ENCODE measurements at places on chromosomes 16 and 17.

DNA sequence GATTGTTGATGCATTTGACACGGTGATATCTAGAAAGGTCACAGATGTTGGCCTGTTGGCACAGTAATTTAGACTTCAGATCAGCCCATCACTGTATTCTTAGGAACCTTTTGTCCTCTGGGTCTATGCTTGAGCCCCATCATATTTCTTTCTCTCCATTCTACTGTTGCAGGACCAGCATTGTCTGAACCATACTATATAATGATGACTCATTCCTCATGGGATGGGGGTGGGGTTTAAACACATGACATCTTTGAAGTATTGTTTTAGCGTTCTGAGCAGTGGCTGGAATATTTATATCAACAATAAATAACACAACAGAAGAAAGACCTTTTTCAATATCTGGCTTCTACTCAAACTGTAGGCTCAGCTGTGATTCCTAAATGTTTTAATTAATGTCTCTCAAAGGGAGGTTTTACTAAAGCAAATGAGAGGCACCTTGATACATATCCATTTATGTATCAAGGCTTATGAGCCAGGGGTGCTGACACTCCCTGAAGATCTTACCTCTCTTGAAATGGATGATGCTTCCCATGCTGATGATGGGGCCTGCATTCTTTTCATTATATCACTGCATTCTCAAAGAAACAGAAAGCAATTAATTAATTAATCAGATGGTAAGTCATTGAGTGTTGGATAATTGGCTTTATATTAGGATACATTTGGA is 379.0 kb upstream of the GOT2 start:
- DNase-seq = peak; percentile 5

GRCh38 chr16:81190667-81191066 is 47.8 kb upstream of the BCO1 start:
- DNase-seq = peak; percentile 70

GRCh38 chr17:74212913-74213791 is at the start of gene TTYH2:
TSS of gene TTYH2 (plus strand) at chr17:74213571. CDS start at chr17:74213588, 17 bp downstream.
- DNase-seq = peak; percentile 90

- DNase-seq = peak; percentile 93
Measured at GRCh38 chr17:48241131-48241591, 133.6 kb downstream of the SNX11 start.

DNA sequence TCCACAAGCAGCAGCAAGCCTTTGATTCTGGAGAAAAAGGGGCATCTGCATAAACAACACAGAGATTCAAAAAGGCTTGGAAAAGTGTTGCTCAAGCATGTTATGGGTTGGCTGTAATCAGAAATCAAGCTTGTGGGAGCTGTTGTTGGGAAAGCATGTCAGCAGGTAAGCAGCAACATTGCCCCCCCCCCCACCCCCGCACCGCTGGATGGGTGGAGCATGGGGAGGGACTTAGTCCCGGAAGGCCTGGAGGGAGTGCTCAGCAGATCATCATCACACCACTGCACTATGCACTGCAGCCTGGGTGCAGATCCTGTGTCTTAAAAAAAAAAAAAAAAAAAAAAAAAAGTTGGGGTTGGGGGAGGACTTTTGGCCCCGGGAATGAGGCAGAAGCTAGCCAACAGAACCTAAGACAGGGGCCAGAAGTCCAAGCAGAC is 16.8 kb upstream of the AKAP1 start:
- no peak for DNase-seq

DNA sequence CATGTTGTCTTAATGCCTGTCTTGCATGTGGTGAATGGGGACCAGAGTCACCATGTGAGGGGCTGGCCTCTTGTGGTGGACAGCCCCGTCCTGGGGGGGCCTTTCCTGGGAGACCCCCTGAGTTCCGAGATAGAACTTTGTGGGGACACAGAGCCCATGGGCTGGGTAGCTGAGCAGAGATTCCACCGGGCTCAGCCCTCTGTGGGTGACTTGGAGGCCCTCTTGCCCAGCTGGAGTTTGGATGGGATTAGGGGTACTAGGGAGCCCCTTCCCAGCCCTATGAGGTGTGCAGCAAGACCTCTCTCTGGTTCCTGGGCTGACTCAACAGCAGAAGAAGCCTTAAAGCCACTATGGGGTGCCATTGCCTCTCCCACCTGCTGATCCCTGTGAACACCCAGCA is 38.1 kb downstream of the MRC2 start:
- no peak for DNase-seq

- peak; percentile 85 for DNase-seq
Measured at GRCh38 chr17:82338858-82339633, 5.5 kb upstream of the SECTM1 start.

DNA sequence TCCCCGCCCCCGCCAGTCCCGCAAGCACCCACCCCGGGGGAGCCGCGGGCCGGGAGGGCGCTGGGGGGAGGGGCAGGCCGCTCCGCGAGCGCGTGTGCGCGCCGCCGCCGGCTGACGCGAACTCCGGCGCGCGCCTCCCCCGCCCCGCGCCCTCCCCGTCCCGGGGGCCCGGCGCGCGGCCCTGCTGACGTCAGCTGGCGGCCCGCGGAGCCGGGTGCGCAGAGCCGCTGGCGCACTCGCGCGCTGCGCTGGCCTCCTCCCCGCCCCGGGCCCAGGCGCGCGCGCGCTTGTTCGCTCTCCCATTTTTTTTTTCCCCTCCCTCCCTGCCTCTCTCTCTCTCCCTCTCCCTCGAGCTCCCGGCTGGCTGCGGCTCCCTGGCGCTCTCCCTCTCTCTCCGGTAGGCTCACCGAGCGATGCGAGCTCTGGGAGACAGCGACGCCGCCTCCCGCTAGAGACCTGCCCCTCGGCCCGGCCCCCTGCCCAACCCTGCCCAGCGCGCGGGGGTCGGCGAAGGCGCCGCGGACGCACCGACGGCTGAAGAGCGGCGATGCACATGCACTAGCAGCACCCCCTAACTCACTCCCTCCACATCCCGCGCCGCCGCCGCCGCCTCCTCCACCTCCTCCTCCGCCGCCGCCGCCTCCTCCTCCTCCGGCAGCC is at the start of gene GNAO1:
Gene GNAO1, plus strand, starts transcription at position 334 of the 660 bp plus-strand sequence. CDS start 747 bp downstream, outside the sequence.
- peak; percentile 82 for DNase-seq

DNA sequence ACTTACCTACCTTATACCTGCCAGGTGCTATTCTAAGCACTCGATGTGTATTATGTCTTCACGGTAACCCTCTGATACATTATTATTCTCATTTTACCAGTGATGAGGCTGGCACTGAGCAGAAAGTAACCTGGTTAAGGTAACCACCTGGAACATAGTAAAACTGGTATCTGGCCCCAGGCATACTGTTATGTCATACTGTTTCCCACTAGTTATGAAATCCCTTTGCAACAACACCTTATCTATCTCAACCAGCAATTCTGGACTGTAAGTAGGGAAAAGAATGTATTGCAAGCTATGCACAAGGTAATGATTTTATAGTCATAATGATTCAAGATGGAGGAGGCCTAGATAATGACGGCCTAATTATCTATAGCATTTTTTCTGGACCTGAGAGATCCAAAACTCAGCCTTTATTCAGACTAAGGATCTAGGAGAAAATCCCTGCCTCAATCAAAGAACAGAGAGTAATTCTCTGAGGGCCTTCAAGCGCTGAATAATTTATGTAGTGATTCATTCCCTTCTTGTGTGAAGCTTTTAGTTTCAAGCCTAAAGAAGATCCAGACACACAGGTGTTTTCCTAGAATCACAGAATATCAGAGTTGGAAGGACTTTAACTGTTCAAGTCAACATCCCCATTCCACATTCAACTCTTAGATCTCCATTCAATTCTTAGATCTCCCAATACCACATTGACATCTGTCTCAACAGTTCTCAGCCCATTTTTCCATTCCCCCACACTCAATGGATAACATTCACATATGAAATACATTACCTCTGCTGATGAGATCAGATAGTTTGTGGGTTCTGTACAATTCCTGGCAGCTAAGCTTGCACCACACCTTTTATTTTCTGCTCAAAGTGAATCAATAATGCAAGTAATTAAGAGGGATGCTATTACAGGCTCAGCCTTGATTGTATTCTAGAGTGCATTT is 14.9 kb upstream of the MMD start:
- DNase-seq = no peak

- no peak for DNase-seq
Measured at GRCh38 chr16:53692146-53692545, 11.5 kb downstream of the RPGRIP1L start.

DNA sequence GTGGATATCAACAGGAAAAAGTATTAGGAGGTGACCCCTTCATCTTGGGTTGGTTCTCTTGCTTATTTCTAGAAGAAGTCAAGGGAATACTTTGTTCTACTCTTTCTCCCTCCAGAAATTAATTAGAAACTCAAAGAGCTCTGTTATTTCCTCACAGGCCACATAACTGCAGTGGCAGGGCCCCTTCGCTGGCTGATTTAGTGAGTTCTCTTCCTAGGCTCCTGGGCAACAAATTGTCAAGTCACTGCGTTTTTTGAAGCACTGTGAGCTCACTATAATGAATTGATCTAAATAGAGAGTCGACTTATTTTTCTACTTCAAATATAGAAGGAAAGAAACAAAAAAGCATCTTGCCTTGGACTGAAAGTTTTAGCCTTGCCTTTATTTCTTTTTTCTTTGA is 4.8 kb downstream of the SHISA6 start:
- no peak for DNase-seq

GRCh38 chr16:29307598-29308507 is 98.7 kb downstream of the NPIPB11 start:
- peak; percentile 17 for DNase-seq

DNA sequence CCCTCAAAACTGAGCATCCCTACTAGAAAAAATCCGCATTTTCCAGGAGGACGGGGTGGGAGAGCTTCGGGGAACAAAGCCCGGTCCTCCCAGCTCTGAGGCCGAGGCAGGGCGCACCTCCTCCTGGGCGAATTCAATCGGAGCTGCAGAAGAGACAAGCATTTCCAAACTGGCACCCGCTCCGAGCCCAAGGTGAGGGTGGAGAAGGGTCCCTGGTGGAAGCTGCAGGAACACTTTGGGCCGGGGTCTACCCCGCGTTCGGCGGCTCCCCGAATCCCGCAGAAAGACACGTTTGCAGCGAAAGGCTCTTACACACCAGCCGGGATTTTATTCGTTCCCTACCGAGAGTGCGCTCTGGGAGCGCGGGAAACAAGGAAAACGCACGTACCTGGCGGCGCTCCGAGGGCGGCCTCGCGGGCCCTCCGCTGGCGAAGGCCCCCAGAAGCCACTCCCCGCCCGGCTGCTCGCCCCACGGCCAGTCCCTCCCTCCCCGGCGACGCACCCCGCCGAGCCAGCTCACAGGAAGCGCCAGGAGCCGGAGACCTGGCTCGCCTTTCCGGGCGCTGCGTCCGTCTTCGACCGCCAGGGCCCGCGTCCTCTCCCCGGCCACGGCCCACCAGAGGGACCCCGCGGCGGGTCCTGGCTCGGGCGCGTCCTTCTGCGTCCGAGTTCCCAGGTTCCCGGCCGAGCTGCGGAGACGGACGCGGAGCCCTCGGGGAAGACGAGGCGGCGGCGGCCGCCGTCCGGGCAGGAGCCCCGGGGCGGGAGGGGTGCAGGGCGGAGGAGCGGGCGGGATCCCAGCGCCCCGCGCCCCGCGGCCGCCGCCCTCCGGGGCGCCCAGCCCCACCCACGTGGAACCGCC is 49.8 kb upstream of the BAHCC1 start:
- DNase-seq = peak; percentile 90

GRCh38 chr16:591892-592517 is 2.1 kb downstream of the RAB40C start:
- no peak for DNase-seq

GRCh38 chr17:38451840-38452529 is 23.7 kb downstream of the ARHGAP23 start:
- peak; percentile 98 for DNase-seq

DNA sequence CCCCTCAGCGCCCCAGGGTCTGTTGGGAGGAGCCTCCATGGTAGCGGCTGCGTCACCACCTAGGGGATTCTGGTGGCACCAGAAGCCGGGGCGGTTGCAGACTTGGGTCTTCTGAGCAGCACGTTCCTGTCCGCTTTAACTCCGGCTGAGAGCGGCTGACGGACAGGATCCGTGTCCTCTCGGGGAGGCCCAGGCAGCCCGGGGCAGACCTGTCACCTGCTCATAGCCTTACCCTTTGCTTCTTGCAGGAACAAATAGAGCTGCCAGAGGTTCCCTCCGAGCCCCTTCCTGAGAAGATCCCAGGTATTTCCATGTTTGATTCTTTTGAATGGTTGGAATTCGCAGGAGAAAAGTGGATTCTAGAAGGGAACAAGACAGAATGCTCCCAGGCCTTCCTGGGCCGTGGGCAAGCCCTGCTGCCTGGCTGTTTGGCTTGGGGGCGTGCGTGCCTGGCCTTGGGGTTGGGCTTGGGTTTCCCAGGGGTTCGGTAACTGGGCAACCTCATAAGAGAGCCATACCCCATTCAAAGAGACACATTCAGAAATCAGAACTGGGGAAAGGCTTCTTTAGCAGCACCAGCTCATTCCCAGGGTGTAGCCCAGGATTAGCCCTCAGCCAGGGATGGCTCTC is 6.6 kb downstream of the CHMP6 start:
- no peak for DNase-seq

DNA sequence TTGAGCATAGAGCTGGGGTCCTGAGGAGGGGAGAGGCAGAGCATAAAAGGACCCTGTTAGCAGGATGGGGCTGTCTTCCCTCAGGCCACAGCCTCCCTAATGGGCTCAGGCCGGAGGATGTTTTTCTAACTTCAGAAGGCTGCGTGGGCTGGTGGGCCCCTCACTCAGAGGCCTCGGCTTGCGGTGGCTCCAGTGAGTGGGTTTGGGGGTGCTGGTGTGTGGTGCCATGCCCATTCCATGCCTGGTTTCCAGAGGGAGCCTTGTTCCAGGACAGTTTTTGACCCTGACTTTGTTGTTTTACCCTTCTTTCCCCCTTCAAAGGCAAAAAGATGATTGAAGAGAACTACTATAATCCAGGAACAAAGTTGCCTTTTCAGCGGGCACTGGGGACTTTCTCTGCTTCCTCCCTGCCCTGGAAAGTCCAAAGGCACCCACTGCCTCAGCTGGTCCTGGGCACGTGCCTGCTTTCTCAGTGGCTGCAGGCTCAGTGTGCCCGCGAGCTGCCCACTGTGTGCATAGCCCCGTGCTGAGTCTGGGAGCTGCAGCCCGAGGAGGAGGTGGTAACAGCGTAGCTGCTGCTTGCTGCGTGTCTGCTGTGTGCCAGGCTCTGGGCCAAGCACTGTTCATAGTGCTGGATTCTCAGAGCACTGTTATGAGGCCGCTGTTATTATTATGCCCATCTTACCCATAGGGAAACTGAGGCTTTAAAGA is 11.8 kb downstream of the NKD1 start:
- no peak for DNase-seq

- no peak for DNase-seq
Measured at GRCh38 chr17:76713765-76714164, 3.0 kb upstream of the MXRA7 start.

DNA sequence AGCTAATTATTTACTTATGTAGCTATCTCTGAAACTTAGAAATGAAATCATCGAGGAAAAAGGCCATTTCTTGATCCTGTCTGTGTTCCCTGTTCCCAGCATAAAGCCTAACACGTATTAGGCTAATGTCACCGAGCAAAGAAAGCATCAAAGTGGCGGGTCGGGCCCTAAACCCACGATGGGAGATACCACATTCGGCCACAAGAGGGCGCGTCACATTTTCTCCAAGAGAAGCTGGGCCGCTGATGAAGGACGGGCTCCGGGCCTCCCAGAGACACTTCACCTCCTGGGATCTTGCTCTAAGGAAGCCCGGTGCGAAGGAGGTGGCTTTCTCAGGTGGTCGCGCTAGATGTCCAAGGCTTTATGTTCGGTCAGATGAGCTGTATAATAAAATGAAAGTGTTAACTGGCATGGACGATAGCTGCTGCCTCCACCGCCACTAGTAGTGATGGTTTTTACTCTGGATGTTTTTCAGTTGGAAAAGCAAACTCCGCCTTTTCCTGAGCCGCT is 853 bp upstream of the PDK2 start:
- peak; percentile 85 for DNase-seq

Data from EL (cell line).